Esophagus mucosa (tissue), 1 donor: ENCODE measurements at places on chromosomes 1 and 21. TPM values are rescaled to one million over a fixed set of nuclear protein-coding genes. Genes with fewer than 3 reads are reported as not detected.

The TEX38 gene
- not detected for total RNA-seq

The LCE2B gene
- total RNA-seq = not detected

The KCNE2 gene
- not detected for total RNA-seq

The NBPF4 gene
- 0.08 TPM for total RNA-seq

The RGS4 gene
- 0.16 TPM for total RNA-seq
